Naive thymus-derived CD8-positive, alpha-beta T cell (primary cell): ENCODE measurements at places on chromosomes 6 and 20. TPM values are rescaled to one million over a fixed set of nuclear protein-coding genes. Genes with fewer than 3 reads are reported as not detected.

GRCh38 chr6:21137700-21138335 lies 455.7 kb upstream of the SOX4 start:
- DNase-seq = no peak

GRCh38 chr6:110595112-110595511 lies 118.7 kb upstream of the SLC22A16 start:
- DNase-seq = no peak

DNA sequence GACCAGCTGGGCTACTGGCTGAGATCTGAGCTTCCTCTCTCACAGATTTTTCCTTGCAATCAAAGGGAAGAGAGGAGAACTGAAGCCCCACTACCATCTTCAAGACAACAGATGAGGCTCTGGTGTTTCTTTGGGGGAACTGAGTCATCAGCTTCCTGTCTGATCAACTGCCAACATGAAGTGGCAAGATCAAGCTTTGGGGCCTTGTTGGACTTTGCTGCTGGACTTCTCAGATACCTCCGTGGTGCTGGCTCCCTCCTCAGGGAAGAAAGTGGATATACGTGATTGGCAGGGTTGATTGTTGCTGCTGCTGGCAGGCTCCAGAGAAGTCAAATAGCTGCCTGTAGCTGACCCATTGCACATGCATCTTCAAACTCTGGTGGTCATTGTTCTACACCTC lies 3.6 kb upstream of the TOX2 start:
- DNase-seq = no peak

GRCh38 chr6:167985911-167986595 lies 11.4 kb upstream of the KIF25 start:
- DNase-seq = no peak

- DNase-seq = no peak
Observed at GRCh38 chr6:7813193-7813592, 87.3 kb downstream of the BMP6 start.

DNA sequence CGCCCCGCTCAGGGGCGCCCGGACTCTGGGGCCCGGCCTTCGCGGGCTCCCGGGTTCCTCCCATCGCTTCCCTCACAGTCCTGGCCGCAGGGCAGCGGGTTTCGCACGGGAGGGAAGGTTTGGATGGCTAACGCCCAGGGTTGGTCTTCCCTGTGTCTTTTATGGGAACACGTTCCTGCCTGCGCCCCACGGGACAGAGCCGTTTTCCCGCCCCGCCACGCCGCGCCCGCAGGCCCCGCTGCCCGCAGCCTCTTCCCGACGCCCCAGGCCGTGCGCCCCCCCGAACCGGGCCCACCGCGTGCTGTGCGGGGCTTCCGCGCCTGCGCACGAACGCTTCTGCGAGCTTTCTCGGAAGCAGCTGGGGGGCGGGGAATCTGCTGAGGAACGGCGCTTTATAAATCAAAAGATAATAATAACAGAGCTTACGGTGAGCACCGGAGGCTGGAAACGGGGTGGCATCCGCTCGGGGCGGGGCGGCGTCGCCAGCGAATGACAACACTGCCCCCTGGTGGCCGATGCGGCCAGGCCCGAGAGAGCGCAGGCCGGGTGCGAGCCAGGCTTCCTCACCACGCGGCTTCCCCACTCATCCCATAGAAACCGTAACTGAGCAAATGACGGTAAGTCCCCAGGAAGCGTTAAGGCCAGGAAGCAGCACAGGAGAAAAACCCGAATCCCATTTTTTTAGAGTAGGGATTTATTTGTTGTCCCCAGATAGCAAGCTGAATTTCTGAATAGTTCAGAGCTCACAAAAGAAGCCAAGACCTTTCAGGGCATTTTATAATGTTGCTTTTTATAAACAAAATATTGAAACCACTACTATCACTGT lies 116.4 kb downstream of the MYLK4 start:
- peak; percentile 83 for DNase-seq

DNA sequence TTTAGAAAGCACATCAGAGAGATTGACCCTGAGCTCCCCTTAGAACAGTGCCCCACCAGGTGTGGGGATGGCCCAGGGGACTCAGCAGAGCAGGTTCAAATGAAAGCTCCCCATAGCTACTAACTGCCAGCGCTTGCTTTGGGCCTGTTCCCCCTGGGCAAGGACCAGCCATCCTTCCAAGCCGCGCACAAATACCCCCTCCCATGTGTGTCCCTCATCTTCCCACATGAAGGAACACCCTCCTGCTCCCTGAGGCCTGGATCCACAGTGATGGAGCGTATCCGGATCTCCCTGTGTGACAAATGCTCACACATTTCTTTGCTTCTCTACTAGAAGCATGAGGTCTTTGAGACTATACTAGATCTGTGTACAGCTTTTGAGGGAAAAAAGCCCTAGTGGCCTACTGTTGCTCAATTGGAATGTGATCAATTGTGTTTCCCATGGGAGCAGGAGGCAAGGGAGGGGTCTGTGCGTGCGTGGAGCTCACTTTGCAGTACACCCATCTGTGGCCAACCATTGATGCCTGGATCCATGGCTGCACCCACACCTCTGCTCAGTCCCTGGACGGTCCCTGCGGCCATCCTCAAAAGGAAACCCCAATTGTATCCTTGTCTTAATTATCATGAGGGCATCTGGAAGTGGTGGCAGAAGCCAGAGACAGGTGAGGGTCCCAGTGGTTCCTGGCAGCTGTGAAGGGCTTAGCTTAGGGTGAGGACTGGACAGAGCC lies 1.4 kb upstream of the RAET1G start:
- no peak for DNase-seq

DNA sequence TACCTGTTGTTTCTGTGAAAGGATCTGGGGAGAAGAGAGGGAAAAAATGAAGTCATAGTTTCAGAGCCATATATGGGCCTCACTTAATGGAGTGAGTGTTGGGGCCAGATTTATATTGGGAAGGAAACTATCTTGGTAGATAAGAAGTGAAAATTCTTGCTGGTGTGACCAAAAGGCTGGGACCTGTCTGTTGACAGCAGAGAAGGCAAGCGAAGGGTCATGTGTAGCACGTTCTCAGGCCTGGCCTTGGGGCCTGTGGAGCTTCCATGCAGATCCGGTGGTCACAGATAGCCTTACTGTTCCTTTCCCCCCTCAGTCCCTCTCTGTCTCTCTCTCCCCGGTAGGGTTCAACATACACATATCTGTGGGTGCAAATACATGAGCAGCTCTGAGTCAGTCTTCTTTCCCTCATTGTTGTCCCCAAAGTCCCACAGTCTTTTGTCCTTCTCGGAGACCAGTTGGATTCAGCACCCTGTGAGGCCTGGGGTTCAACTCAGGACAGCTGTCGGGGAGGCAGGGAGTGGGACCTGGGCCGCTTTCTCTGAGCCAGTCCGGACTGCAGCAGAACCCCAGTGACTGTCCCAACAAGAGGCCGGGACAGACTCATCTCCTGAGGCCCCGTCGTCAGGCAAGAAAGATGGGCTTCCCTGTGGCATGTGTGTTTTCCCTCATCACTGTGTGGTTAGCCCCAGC lies 34.6 kb downstream of the PPP1R14C start:
- DNase-seq = no peak

- no peak for DNase-seq
Observed at GRCh38 chr20:43681991-43682410, 15.1 kb downstream of the MYBL2 start.

- DNase-seq = no peak
Observed at GRCh38 chr6:113018351-113019151, 671.4 kb downstream of the RFPL4B start.

DNA sequence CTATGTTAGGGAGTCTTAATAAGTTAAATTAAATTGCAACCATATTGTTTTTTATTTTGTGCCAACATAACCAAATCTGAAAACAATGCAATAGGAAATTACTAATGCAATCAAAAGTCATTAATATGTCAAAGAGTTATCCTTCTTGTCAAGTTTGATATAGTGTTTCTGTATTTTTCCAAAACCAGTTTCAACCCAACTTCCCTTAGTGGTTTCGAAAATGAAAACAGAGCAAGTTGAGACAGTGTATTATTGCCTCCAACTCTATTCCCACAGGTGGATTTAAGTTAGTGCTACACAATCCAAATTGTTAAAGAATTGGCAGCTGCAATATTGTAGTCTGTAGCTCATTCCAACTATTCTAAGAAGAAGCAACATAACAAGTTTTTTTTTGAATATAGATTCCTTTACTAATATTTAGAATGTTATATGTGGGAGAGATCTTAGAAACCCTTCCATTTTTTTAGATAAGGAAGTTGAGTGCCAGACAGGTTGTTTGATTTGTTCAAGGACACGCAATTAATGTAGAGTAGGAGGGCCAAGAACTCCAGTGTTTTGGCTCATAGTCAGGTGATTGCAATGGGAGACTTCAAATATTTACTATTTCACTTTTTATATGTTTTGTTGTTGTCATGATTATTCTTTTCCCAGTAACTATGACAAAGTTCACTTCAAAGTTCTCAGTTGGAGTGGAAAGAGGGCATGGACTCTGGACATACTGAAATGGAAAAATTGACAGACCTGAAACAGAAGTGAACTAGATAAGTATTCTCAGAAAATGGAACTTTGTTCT lies 282.4 kb upstream of the HSF2 start:
- no peak for DNase-seq

- DNase-seq = peak; percentile 87
Observed at GRCh38 chr6:111087871-111088667, 766 bp downstream of the SLC16A10 start.

GRCh38 chr6:127164565-127164964 lies 46.1 kb downstream of the RSPO3 start:
- no peak for DNase-seq

Gene SLC17A5
- 8.8 TPM for polyA plus RNA-seq

Gene PHACTR1
- 0.70 TPM for polyA plus RNA-seq

Gene TRIM10
- not detected for polyA plus RNA-seq
